ENCODE measurements at places on chromosomes 4 and X.
A peak's percentile ranks its signal among the peaks of the same experiment; 100 is the strongest.

GRCh38 chr4:53582194-53582593, 9.1 kb downstream of the LNX1 start:
- DNase-seq, result no peak

GRCh38 chr4:37799941-37800554, 26.4 kb upstream of the PGM2 start:
- no peak for DNase-seq

- no peak for DNase-seq
These were observed 209.5 kb downstream of the HS6ST2 start for GRCh38 chrX:132748909-132749308.

DNA sequence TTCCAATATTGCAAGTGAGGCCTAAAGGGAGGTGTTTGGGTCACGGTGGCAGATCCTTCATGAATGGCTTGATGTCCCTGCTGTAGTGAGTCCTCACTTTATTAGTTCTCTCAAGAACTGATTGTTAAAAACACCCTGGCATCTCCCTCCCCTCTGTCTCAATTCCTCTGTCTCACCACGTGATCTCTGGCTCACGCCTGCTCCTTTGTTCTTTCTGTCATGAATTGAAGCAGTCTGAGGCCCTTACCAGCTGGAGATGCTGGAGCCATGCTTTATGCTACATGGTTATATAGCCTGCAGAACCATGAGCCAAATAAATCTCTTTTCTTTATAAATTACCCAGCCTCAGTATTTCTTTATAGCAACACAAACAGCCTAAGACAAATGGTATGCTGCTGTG, 980.7 kb upstream of the GRIA3 start:
- DNase-seq, result no peak

GRCh38 chrX:111743316-111743715, 62.3 kb downstream of the ALG13 start:
- no peak for DNase-seq

DNA sequence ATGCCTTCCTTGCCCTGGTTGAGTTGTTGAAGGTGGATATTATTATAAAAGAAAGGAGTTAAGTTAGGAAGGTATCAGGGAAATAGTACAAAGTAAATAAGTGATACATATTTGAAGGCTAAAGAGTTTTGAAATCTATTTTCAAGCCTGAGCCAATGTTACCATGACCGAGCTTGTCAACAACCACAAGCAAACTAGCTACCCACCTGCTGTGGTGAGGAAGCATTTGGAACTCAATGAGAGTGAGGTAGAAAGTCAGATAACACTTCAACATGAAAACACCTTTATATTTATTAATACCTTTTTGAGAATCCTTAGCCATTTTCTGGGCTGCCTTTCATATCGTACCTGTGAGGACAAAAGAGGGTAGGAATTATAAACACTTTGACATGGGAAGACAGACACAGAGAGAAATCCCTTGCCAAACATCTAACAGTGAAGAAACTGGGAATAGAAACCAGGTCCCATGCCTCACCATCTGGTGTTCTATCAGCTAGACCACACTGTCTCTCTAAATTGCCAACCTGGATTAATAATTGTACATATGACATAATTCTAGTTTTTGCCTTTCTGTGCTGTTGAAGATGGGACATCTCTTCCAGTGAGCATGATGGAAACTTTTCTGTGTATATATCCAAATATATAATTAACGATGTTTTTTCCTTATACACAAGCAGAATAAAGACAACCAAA, 606.4 kb upstream of the NR3C2 start:
- DNase-seq, result no peak

- no peak for DNase-seq
These were observed 152.5 kb upstream of the SPRY1 start for GRCh38 chr4:123244137-123244536.

DNA sequence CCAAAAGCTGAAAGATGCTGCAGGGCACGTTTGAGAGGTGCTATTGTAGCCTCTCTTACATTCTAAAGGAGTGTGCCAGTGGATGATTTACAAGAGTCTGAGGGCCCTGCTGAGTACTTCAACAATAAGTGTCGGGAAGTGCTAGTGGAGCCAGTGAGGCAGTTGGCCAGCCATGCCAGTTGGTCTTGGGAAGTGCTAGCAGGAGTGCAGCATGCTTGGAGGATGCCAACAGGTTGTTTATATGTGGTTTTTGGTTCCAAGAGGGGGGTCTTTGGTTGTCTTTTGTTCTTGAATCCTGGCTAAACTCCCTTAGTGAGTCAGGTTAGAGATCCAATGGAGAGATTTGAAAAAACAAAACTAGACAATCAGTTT, 335.3 kb downstream of the PABPC4L start:
- no peak for DNase-seq

DNA sequence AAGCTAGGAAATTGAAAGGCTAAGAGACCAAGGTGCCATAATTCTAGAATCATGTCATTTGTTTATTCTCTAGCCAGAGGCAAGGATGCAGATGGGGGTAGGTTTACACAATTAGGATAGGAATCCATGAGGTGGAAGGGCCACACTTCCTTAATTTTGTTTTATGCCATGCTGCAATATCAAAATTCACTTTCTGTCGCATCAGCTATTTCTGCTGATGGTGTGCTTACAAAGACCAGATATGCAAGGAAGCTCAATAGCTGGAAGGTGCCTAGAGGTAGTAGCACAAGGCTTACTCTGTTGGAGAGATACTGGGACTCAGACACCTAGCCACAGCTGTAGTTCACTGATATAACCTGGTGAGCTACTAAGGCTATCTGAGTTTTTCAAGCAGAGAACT, 328.5 kb downstream of the ADGRL3 start:
- DNase-seq, result no peak

DNA sequence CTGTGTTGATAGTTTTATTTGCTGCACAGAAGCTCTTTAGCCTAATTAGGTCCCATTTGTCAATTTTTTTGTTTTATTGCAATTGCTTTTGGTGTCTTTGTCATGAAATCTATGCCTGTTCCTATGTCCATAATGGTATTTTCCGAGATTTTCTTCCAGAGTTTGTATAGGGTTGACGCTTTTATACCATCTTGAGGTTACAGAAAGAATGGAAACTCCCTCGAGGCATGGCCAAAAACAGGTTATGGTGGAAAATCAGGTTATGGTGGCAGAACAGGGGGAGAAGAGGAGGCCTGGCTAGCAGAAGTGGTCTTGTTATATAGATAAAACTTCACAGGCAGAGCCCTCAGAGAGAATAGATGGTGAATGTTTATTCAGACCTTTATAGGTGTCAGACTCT, 21.6 kb downstream of the OPHN1 start:
- DNase-seq, result no peak

DNA sequence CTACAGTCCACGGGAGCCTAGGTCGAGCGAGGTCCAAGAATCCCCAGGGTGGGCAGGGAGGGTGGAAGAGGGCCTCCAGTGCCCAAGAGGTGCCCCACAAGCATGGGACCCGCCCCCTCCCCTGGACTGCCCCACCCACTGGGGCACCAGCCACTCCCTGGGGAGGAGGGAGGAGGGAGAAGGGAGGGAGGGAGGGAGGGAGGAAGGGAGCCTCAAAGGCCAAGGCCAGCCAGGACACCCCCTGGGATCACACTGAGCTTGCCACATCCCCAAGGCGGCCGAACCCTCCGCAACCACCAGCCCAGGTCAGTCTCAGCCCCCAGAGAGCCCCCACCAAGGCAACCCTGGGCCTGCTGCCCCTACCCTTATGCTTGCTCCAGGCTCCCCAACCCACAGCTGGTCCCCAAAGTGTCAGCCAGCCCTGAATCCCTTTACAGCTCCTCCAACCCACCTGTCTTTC, at the start of gene GATA1:
TSS of gene GATA1 (plus strand) at position 250 of the 460 bp plus-strand sequence. CDS start 4,520 bp downstream, outside the sequence.
- DNase-seq, result no peak

GRCh38 chrX:14913241-14913640, 40.0 kb downstream of the MOSPD2 start:
- no peak for DNase-seq

DNA sequence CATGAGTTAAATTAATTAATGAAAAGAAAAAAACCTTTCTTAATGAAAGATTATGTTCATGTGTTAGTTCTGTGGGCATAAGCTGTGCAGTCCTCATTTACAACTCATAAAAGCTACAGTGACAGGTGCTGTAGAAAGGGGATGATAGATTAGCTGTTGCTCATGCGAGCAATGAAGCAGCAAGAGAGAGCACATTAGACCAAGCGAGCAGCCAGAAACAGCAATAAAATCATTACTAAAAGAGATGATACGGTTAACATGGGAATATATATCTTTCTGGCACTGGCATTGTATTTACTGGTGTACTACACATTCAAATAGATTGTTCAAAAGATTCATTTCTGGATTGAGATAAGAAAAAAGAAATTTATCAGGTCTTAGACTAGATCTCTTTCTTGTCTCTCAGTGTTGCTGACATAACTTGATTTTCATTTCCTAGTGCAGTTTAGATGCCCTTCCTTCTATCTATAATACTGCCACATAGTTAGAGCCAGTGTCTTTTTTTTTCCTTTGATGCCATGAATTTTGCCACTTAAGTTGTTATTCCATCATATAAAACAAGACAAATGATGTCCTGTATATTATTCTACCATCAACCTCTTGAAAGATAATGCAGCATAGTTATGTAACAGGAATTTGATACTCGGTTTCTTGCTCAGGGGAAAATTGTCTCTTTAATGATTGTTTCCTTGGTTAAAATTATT, 164.6 kb downstream of the BANK1 start:
- DNase-seq, result no peak

DNA sequence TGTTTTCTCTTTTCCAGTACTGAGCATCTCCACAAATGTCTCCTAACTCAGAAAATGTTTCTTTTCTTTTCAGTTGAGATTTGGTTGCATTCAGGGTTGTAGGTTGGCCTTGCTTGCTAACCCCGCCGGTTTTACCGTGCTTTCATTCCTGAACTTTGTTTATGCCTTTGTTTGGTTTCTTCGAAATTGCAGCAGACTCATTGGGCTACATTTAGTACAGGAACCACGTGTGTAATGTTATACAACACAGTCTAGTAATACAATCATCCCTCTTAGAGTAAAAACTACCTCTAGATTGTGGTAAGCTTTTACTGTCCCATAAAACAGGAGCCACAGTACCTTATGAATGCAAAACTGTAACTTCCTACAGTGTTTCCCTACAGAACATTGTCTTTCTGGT, 57.9 kb downstream of the CCKAR start:
- DNase-seq, result no peak

- DNase-seq, result no peak
These were observed 26.6 kb downstream of the VSIG4 start for GRCh38 chrX:66013194-66013816.

- no peak for DNase-seq
These were observed 34.4 kb upstream of the SLC34A2 start for GRCh38 chr4:25621027-25621930.

- DNase-seq, result peak; percentile 67
These were observed 219.6 kb downstream of the PTTG2 start for GRCh38 chr4:38179690-38180377.

GRCh38 chrX:87571964-87572363, 54.4 kb downstream of the KLHL4 start:
- no peak for DNase-seq

- DNase-seq, result no peak
These were observed 286.3 kb upstream of the UGT8 start for GRCh38 chr4:114312338-114312737.

DNA sequence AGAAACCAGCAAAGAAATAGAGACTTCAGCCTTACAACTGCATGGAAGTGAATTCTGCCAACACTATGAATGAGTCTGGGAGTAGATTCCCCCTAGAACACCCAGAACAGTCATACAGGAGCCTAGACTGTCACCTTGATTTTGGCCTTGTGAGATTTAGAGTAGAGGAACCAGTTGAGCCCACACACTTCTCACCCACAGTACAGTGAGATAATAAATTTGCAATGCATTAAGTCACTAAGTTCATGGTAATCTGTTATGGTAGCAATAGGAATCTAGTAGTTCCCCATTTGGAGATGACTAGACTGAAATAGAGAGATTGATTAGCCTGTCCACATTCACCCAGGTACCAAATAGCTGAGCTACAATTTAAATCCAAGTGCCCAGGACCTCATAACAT, 59.0 kb downstream of the FAM13A start:
- no peak for DNase-seq

DNA sequence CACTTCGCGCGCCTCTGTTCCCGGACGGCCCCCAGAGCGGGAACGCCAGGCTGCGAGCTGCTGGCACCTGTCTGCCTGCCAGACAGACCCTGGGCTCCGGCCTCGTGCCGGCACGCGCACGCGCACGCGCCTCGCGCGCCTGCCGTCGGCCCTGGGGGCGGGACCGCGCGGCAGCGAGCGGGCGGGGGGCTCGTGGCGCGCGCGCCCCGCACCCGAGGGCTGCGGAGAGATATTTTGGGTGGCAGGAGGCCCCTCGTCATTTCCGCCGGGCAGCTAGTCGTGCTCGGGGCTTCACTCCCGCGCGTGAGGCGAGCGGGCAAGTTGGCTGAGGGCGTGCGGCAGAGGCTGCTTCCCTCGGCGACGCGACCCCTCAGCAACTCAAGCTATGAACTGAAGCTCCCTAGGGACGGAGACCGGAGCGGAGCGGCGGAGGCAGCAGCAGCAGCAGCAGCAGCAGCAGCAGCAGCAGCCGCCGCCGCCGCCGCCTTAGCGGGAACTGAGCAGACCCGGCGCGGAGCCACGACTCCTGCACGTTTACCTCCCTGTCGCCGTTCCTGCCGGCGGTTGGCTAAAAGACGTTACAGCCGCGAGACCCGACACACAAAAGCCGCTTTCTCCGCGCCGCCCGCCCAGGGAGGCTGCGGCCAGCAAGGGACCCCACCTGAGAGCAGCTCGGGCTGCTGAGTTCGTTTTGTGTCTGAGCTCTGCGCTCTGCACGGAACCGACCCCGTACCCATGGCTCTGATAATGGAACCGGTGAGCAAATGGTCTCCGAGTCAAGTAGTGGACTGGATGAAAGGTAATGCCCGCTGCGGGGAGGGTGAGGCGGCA, at the start of gene CNKSR2:
TSS of gene CNKSR2 (plus strand) at position 256 of the 831 bp plus-strand sequence. CDS start at position 736, 480 bp downstream.
- peak; percentile 48 for DNase-seq

- DNase-seq, result no peak
These were observed 50.9 kb downstream of the CFAP299 start for GRCh38 chr4:80386281-80386886.

- no peak for DNase-seq
These were observed 311.4 kb upstream of the NDST4 start for GRCh38 chr4:115424852-115425251.

DNA sequence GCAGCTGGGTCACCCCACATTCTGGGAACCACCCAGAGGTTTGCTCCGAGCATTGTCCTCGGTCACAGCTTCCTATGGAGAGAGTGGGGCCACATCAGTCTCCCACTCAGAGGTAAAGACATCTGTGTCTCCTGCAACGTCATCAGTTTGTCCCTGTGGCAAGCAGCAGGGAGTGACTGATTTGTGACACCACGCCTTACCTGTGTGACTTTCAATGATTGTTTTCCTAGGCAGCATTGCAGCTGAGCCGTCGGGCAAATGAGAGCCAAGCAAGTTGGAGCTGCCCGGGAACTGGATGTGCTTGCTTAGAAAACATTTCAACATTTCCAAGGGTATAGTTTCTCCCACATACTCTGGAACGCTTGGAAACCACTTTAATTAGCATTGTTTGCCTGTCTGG, 29.7 kb upstream of the HELT start:
- no peak for DNase-seq

- no peak for DNase-seq
These were observed 28.1 kb upstream of the HPSE start for GRCh38 chr4:83362492-83363329.
